CD4-positive, alpha-beta T cell treated with Interleukin-12 subunit alpha and Interleukin-12 subunit beta, for 1 hour (primary cell): ENCODE measurements at places on chromosomes 3 and 15.

DNA sequence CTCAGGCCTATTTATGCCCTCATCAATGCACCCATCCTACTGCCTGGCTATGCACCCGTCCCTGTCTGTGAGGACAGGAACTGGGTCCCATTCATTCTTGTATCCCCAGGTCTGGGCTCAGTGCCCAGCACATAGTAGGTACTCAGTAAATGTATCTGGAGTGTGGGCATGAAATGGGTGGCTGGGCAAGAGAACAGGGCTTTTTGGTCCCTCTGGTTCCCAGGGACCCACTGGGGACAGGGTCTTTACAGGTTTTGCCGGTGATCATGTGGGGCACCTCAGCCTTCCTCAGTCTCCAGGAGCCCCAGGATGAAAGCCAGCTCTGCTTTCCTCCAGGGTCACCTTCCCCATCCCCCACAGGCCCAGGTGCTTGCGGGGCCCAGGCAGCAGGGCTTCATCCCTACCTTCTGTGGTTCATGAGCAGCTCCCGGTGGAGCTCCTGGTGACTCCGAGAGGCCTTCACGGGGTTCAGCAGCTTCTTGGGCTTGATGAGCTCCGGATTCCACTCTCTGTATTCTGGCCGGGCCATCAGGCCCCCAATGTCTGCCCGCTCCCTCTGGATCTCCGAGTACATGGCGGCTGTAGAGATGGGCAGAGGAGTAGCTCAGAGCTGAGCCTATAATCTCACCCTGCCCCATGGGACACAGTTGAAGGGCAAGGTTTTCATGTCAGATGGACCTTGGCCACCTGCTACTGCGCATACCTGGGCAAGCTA lies 7.7 kb downstream of the FAM107A start:
- no peak for DNase-seq

- no peak for DNase-seq
These were observed 29.2 kb downstream of the PRR23E start for GRCh38 chr3:127222163-127222562.

- no peak for DNase-seq
These were observed 19.7 kb downstream of the PLD1 start for GRCh38 chr3:171790574-171790897.

- no peak for DNase-seq
These were observed 30.7 kb upstream of the GRIP2 start for GRCh38 chr3:14570864-14571263.

DNA sequence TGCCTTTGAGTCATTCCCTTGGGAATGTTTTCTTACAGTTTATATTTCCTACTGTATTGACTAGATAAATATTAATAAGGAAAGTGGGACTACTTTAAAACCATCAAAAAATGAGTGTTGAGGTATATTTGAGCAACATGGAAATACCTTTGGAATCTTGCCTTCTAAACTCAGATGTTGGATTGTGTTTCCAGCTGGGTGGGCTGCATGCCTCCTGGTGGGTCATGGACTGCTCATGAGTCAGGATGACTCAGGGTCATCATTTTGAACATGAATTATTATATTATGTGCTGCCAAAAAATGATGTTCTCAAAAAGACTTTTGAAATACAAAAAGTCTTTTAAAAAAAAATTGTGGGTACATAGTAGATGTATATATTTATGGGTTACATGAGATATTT lies 41.1 kb upstream of the APH1B start:
- no peak for DNase-seq

DNA sequence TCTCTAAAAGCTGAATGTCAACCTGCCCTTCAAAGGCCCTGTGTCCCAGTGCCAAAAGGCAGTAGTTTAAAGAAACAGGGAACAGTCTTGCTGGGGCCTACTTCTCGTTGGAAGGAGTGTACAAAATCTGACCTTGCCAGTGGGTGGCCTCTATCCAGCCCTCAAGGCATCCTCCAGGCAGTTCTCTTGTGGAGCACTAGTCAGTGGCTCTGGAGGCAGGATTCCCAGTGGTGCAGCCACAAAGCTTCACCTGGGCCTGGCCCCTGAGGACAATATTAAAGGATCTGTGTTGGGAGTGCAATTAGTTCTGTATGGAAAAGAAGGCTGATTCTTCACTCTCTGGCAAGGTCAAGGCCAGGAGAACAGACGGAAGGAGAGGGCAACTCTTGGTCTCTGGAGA lies 237.8 kb upstream of the ADAMTS9 start:
- DNase-seq: no peak
